HT1080 (cell line): ENCODE measurements at places on chromosomes 11 and 22. TPM values are rescaled to one million over a fixed set of nuclear protein-coding genes. Genes with fewer than 3 reads are reported as not detected.

- peak; percentile 40 for DNase-seq
Measured at GRCh38 chr11:123308077-123308476, 113.0 kb upstream of the CLMP start.

GRCh38 chr22:46085828-46086576 lies 64.3 kb upstream of the PPARA start:
- DNase-seq = peak; percentile 86

DNA sequence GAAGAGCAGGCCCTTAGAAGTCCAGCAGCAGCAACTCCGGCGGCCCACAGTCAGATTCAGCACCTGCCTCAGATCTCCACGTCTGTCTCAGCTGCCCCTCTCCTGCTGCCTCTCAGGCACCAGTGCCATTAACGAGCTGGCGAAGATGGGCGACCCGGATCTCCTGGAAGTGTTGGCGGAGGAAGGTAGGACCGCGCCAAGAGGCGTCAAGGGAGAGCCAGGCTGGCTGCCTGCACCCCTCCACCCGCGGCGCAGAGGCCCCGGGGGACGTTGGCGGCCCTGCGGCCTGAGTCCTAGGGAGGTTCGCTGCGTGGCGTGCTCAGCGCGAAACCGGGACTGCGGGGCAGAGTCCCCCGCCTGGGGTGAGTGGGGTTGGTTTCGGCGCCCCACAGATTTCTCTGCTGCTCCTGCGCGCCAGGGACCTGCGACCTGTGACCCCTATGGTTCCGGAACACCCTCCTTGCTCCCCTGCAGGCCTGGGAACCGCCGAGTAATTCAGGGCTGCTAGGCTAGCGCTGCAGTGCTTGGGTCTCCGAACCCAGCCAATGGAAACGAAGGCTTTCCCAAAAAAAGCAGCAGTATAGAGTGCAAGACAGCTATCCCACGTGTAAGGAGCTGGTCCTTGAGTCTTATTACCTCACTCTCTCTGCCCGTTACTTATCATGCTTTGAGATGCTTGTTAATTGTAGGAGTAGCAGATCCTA lies 615 bp downstream of the ANO5 start:
- DNase-seq = no peak

DNA sequence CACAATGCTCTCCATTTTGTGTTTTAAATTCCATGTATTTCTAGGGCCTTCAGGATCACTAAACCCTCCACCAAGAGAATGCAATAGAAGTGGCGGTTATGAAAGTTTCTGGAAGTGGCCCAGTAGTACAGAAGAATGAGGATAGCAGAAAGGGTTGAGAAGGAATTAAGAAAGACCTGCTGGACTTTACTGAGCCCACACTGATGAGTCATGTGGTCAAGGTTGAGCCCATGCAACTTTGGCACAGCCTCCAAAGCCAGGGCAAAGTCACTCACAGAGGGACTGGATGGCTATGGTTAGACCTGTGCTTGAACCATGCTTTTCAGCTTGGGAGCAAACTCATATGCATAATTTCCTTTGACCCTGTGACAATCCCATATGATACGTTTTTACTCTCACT lies 102.9 kb upstream of the PLET1 start:
- no peak for DNase-seq

GGT5 gene
- total RNA-seq = not detected in 2 replicates

SLCO2B1 gene
- not detected in 2 replicates for total RNA-seq
